ENCODE measurements at places on chromosomes 3 and 15.
A peak's percentile ranks its signal among the peaks of the same experiment; 100 is the strongest.

GRCh38 chr3:2790266-2790815, 319.8 kb downstream of the IL5RA start:
- no peak for DNase-seq

GRCh38 chr3:18670759-18671158, 245.6 kb upstream of the SATB1 start:
- no peak for DNase-seq

DNA sequence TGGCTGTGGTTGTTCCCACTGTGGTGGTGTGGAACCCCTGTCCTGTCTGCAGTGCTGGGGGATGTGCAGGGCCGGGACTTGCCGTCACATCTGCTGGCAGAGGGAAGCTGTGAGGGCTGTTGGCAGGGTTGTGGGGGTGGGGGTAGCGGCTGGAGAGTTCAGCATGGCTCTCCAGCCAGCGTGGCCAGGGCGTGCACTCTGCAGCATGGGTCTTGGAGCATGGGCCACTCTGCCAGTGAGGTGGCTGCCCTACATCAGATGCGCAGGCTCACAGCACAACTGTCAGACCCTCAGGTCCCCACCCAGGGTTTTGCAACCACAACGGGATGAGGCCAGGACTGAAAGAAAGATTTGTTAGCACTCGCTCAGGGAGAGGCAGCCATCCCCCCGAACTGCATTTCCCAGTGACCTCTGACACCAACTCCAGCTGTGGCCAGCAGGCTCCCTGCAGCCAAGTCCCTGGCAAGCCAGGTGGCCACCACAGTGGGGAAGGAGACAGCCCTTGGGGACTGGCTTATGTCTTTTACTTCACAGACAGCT, 237.7 kb upstream of the LYSMD4 start:
- DNase-seq = no peak

DNA sequence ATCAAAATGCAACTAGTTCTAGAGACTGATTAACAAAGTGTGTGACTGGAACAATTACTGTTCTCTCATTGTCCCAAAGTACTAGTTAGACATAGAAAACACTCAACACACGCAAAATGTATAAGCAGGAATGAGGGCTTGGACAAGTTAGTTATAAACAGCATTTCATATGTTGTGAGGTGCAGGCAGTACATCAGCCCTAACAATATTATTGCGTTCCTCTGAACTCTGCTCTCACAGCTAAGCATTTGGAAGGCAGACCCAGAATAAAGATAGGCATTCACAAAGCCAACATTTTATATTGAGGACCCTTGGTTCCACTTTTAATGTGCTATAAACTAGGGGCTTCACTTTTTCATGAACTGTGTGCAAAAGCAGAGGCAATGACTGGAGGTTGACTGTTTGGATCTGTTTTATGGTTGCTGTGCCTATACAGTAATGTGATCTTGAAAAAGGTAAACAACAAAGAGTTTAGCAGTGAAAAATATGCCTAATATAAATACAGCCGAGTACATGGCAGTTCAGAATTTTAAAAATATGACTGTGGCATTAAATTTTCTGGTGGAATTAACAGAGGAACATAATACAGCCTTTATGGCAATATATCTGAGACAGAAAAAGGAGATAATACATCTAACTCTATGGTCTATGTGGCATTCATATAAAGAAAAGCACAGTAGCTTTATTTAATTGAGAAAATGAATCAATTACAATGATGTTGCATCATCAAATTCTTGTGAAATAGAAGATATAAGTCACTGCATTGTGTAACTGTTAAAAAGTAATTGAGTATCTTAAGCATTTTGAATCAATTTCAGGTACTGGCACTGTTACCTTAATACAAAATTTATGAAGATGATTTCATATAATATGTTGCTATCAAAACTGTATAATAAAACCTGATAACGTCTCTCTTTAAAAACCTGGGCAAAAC, 80.0 kb upstream of the SKOR1 start:
- DNase-seq = no peak

DNA sequence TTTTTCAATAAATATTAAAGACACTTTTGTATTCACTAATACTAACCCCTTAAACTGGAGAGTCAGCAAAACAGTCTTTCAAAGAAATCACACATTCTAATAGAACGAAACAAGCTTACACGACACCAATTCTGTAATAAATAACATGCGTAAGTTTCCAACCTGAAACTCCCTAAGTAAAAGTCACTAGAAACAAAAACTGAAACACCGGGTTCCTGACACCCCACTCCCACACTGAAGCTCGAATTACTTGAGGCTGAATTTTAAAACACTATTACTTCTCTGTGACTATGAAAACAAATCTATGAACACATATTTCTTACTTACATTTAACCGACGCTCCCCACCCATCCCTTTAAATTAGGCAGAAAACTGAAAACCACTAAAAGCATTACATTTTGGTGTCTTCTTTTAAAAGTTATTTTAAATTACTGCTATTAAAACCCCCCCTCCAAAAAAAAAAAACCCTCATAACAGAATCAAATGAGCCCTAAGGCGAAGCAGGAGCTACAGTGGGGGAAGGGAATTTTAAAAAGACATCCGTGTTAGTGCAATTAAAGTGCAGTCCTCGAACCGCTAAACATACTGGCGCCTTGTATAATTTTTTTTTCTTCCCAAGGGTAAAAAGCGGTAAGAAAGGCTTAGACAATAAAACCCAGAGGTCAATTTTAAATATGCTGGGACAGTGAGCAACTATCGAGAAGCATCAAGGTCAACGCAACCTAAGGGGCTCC, 878 bp downstream of the SPPL2A start:
- peak; percentile 83 for DNase-seq

Data from MM.1S (cell line).